ENCODE measurements at places on chromosomes 13 and 19.
A peak's percentile ranks its signal among the peaks of the same experiment; 100 is the strongest.

GRCh38 chr13:99756281-99756680, 215.3 kb downstream of the ZIC5 start:
- no peak for DNase-seq

DNA sequence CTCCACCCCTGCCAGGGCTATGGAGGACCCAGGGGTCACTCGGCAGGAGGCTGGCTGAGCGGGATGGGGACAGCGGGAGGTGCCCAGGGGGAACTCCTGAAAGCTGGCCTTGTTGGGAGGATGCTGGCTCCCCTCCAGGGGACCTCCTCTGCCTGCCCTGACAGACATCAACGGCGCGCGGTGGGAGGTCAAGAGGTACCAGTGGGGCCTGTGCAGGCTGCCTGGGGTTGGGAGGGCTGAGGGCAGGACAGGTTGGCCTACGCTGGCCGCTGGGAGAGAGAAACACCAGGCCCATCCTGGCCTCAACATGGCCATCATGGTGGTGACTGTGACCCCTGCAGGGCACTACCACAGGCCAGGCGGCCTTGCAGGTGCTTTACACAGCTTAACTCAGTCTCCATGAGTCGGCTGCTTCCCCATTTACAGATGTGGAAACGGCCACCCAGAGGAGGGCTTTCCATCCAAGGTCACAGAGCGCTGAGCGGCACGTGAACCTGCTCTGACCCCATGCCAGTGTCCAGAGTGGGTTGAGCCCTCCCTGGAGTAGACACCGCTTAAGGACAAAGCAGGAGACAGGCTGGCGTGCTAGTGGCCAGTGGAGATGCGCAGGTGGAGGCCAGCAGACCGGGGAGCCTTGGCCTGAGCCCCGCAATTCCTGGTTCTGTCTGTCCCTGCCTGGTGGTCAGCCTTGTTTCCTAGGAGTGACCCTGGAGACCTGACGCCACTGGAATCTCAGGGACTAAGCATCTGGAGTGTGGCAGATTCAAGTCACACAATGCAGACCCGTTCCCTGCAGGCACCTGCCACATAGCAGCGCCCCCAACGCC, 27.6 kb downstream of the CEBPG start:
- no peak for DNase-seq

DNA sequence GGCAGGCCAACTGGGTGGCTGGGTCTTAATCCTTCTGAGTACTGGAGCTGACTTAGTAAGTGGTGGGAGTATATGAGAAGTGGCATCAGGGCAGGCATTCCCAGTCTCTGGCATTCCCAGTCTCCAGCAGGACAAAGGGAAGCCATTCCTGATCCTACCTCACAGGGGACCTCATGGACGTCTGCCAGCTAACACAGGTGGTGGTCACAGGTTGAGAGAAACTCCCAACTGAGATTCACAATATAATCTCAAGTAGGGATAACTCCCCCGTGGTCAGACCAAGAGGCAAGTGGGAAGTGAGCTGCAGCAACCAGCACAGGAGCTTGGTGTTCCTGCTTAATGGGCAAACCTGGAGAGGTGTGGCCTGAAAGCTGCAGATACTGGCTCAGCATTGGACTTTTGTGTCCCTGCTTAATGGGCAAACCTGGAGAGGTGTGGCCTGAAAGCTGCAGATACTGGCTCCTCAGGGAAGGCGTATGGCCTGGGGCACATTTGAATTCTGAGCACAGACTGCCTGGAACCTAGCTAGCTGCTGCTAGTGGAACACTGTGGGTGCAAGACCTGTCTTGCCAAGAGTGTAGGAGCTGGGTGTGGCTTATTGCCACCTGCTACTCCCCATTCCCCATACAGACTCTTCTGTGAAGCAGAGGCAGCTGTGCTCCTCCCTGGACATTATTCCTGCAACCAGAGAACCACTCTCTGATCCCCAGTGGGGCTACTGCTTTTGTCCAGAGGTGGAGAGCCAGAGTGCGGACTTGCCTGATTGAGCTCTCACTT, 25.9 kb upstream of the OR10H2 start:
- DNase-seq: no peak

DNA sequence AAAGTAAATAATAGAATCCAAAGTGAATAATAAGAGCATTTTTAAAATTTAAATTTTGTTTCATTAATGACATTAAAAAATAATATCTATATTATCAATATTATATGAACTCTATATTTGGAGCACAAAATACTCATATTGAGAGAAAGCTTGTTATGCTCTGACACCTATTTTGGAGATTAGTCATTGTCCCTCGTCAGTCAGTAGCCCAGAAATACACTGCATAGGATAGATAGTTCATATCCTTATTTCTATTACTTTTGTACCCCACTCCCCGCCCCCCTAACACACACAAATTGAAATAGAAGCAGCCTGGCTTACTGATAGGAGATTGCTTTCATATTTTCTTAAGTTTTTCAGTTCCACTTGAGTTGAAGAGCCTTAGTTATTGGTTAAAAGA, 652.8 kb downstream of the PCDH9 start:
- DNase-seq: no peak

DNA sequence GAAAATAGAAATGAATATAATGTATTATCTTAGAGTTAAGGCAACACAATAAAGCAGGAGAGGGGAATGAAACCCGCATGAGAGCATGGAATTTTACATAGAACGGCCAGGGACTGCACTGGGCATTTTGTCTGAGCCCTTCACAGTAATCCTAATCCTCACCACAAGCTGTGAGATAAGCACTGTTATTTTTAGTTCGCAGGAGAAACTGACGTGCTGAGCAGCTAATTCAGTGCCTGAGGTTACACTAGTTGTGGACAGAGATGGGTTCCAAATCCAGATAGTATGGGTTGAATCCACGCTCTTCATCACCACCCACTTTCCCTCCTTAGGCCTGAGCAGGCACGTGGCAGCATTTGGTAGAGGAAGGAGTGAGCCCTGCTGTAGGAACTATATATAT, 24.8 kb upstream of the ZNF527 start:
- DNase-seq: no peak

- no peak for DNase-seq
Measured at GRCh38 chr13:102944821-102945220, 99.0 kb downstream of the ERCC5 start.

DNA sequence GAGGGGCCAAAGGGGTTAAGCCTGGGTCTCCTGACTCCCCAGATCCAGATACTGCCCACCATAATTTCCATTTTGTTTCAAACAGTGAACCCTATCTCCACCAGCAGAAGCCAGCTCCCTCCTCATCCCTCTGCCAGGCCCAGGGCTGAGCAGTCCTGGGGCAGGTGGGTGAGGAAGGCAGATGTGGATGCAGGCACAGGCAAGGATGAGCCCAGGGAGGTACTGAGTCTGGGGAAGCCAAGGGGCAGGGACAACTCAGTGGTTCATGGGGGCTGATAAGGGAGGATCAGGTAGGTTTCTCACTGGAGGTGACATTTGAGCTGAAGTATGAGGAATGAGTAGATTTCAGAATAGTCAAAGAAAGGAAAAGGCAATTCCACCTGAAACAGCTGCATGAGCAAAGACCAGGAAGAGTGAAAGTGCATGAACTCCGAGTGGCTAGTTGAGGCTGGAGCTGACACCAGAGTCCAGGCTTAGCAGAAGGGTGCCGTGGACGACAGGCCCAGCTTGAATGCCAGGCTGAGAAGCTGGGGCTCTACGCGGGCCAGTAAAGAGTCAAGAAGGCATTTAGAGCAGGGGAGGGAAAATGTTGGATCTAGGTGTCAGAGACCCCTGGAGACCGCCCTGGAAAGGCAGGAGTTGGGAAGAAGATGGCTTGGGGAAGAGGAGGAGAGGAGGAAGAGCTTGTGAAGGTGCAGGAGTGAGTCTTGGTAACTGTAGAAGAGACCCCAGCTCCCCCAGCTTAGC, 10.3 kb downstream of the CIC start:
- DNase-seq: no peak

- no peak for DNase-seq
Measured at GRCh38 chr19:31520633-31521032, 171.4 kb upstream of the TSHZ3 start.

GRCh38 chr19:2528675-2529101, 52.8 kb downstream of the GADD45B start:
- no peak for DNase-seq

- no peak for DNase-seq
Measured at GRCh38 chr13:46655377-46656180, 102.6 kb downstream of the LRCH1 start.

GRCh38 chr13:110216398-110217041, 90.4 kb downstream of the COL4A1 start:
- DNase-seq: no peak

GRCh38 chr19:36719687-36720556, 32.5 kb downstream of the ZNF567 start:
- no peak for DNase-seq

GRCh38 chr13:23289917-23290357, 109.2 kb downstream of the SGCG start:
- peak; percentile 30 for DNase-seq

- DNase-seq: peak; percentile 46
Measured at GRCh38 chr19:17091758-17092333, 16.3 kb downstream of the MYO9B start.

- no peak for DNase-seq
Measured at GRCh38 chr19:35665604-35666003, 713 bp upstream of the UPK1A start.

DNA sequence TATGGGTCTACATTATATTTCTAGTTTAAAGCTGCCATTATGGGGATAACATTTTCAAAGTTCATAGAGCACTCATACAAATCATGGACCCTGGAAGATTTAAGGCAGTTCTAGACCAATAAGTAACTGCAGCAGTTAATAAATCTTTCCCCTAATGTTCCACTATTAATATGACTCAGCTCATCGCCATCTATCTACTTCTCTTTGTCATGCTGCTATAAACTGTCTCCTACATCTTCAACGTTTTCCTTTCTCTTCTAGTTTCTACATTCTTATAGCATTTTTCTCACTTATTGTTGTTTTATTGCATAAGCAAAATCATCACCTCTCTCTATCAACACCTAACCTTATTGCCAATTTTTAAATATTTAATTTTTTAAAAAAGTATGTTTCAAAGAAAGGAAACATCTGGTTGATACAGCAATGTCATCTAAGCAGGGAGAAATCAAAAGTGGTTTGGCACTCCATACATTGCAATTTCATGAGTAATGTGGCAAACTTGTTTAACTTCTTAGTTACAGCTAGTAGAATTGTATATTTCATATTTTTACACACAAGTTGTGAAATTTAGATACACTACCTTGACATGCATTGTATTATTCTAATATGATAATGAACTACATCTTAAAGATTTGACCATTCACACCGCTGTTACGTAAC, 1500.4 kb upstream of the MIR17HG start:
- DNase-seq: no peak

GRCh38 chr19:45822716-45823115, 7.6 kb upstream of the RSPH6A start:
- no peak for DNase-seq

- no peak for DNase-seq
Measured at GRCh38 chr19:5864725-5865486, 5.4 kb downstream of the FUT5 start.

DNA sequence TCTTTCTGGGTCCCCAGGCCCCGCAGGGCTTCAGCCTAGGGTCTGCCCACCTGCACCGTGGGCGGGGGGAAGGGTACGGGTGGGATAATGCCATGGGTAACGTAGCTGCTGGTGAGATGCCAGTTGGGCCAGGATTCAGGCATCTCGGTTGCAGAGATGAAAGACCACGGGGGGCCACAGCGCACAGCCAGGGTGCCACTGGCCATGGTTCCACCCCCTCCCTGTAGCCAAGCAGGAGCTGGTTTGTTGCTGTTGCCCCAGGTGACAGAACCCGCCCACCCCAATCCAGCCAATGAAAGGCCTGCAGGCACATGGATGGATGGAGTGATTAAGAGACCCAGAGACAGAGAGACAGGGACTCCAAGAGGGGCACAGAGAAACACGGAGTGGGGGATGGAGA, 1.0 kb upstream of the CGB7 start:
- DNase-seq: no peak

- DNase-seq: no peak
Measured at GRCh38 chr19:5718579-5719273, 1.2 kb downstream of the LONP1 start.

DNA sequence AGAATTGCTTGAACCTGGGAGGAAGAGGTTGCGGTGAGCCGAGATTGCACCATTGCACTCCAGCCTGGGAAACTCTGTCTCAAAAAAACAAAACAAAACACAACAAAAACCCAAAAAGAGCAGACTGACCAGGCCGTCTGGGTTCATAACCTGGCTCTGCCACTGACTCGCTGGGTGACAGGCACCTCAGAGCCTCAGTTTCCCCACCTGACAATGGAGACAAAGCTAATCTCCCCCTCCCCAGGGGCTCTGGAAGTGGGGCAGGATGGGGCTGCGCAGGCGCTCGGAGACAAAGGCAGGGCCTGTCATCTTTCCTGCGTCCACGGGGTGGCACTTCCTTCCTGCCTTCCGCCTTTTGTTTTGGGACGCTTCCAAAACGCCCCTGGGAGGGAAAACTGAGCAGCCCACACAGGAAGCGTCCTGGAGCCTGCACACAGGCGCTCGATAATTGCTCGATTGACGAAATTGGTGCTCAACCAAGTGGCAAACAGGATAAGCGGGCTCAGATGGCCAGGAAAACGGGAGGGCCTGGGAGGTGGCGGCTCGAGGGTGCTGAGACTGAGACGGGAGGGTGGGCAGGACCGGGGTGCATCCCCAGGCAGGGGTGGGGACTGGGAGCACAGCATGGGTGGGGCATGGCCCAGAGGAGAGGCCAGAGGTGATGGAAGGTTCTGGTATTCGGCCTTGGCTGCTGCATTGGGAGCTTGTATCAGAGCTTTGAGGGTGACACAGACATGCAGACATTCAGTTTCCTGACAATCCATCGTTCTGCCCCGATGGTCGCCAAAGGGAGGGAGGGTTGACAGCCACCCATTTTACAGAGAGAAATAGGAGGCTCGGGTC, 17.8 kb downstream of the SPC24 start:
- peak; percentile 79 for DNase-seq

- DNase-seq: no peak
Measured at GRCh38 chr19:458091-459042, 2.5 kb downstream of the SHC2 start.

DNA sequence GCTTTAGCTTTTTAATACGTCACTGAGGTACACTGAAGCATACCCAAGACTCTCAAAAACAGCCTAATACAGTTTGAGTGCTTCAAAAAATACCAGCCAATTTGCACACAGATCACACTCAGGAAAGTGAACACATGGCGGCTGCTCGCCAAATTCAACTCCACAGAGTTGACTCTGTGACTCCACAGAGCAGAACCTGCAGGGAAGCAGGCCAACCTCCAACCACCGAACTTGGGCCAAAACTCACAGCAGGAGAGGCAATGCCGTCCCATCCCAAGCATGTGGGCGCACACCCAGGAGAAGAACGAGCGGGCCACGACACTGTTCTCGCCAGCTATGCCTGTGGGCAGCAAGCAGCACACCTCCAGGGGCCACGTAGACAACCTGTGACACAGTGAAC, 21.1 kb downstream of the ELL start:
- no peak for DNase-seq

GRCh38 chr13:23699271-23699670, 129.1 kb downstream of the TNFRSF19 start:
- no peak for DNase-seq

GRCh38 chr13:100163375-100163774, 74.5 kb downstream of the PCCA start:
- no peak for DNase-seq

Measured in globus pallidus (tissue), 1 donor.